ENCODE measurements at places on chromosomes 12 and 14.

DNA sequence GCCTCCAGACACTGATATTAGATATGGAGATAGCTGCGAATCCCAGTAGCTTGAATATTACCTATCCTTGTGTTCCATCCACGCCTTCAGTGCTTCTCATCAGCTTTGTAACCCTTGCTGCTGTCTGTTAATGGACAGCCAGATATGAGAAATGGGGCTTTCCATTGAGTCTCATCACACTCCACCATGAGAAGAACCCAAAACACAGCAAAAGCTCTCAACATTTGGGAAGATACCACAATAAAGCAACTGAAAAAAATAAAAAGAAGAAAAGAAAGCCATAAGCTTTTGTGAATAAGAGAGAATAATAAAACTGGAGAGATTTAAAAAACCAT, 225.4 kb downstream of the GALC start:
- no peak for DNase-seq

DNA sequence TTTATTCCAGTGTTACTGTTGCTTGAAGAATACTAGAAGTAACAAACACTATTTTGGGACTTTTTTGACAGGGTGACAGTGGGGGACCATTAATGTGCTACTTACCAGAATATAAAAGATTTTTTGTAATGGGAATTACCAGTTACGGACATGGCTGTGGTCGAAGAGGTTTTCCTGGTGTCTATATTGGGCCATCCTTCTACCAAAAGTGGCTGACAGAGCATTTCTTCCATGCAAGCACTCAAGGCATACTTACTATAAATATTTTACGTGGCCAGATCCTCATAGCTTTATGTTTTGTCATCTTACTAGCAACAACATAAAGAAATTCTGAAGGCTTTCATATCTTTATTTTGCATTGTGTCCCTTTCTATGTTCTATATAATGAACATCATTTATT, 44.5 kb downstream of the TMPRSS12 start:
- DNase-seq: no peak

DNA sequence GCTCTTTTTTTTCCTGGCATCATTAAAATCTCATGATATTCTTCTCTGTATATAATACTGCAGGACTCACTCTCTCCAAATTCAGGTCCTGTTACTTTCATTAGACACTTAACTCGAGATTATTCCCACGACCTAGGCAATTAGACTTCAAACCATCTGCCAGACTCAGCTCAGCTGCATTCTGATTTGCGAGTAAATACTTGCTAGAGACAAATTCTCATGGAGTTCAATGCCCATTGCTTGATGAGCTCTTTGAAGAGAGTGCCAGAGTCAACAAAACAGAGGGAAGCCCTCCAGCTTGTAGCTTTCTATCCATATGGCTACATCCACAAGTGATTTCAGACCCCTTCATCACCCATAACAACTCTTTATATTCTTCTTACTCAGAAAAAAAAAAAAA, 88.3 kb downstream of the GTF2A1 start:
- DNase-seq: no peak

DNA sequence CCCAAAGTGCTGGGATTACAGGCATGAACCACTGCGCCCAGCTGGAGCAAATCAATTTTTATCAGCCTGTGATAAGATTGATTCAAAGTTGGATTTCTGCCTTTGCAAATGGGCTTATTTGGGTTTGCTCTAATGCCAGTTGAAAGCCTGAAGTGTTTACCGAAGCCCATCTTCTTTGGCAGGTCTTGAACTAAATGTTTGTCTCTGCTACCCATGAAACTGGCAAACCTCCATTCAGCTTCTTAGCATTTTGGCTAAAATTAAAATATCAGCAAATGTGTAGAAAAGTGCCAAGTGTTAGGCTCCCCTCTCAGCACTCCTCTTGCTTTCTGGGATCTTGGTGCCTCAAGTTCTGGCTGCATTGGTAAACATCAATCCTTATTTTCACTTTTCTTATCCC, 61.5 kb downstream of the MGAT4C start:
- no peak for DNase-seq

GRCh38 chr12:113831016-113831415, 135.1 kb downstream of the RBM19 start:
- DNase-seq: no peak

DNA sequence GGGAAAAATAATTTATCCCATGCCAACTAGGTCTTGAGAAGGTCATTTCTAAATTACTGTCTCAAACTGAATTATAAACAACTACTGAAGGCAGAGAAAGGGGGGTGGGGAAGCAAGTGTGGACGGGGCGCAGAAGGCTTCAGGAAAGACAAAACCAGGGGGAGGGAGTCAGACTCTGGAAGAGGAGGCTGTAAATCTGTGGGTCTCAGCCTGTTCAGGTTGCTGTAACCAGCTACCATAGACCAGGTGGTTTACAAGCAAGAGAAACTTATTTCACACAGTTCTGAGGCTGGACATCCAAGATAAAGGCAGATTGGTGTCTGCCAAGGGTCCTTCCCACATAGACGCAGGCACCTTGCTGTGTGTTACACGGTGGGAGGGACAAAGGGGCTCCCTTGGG, 39.9 kb upstream of the FZD10 start:
- DNase-seq: no peak

DNA sequence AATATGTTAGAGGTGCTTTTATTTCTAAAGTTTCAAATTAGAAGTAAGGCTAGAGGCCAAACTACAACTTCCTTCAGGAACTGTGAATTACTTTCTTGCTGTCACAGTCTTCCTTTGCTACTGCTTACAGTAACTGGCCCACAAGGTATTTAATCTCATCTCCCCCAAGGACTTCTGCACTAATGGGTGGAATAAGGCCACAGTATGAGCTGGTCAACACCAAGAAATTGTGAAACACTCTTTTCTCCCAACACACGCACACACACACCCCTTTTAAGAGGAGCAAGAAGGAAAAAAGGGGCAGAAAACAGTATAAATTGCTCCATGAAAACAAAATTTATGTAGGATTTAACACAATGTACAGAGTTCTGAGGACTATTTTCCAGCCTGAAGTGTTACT, 45.6 kb downstream of the SCAF11 start:
- DNase-seq: no peak

DNA sequence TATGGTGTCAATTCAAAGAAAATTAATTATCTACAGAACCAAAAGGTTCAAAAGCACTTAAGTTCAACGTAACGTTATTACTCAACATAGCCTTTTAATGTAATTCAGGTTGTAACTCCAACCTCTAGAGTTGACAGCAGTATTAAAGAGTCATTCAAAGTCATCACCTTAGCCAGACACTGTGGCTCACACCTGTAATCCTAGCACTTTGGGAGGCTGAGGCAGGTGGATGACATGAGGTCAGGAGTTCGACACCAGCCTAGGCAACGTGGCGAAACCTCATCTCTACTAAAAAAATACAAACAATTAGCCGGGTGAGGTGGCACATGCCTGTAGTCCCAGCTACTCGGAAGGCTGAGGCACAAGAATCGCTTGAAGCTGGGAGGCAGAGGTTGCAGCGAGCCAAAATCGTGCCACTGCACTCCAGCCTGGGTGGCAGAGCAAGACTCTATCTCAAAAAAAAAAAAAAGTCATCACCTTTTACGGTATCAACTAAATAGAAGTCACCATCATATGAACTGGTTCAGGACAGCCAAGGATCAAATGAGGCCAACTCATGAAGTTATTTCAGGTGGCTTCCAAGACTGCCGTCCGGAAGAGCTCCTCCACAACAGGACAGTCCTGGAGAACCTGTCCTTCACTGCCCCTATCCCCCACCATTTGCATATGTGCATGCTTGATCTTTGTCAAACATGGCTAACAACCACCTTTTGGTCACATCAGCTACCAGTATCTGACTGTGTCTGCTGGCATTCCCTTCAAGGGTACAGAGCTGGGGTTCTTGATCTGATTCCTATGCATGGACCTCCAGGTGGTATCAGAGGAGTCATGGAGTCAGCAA, 4.2 kb downstream of the PPTC7 start:
- no peak for DNase-seq

- DNase-seq: no peak
Observed at GRCh38 chr12:63037746-63038712, 103.1 kb upstream of the PPM1H start.

- no peak for DNase-seq
Observed at GRCh38 chr12:53659011-53659551, 16.8 kb downstream of the ATP5MC2 start.

GRCh38 chr12:120468325-120468820, 1.2 kb downstream of the SRSF9 start:
- DNase-seq: peak; percentile 41

DNA sequence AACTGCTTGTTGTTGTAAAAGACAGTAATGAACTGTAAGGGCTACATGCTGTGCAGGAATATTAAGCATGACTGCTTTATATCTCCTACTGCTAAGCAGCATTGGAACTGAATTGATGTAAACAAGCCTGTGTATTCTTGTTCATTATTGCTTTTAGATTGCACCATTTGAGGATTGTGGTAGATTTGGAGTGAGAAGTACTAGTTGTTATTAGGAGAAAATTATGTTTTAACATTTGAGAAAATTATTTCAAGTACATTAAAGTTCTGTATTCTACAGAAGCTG, 212.7 kb downstream of the ERC1 start:
- no peak for DNase-seq

GRCh38 chr12:80702889-80703805, 4.3 kb upstream of the MYF6 start:
- no peak for DNase-seq

GRCh38 chr12:92757597-92758121, 54.9 kb downstream of the PLEKHG7 start:
- DNase-seq: no peak

GRCh38 chr14:74238974-74239847, at the start of gene VSX2:
Gene VSX2, plus strand, starts transcription at chr14:74239449. Its CDS starts 113 bp downstream, at chr14:74239562.
- no peak for DNase-seq

- no peak for DNase-seq
Observed at GRCh38 chr12:581321-581720, 81.9 kb downstream of the NINJ2 start.

- no peak for DNase-seq
Observed at GRCh38 chr14:37894463-37894862, 299.0 kb downstream of the TTC6 start.

DNA sequence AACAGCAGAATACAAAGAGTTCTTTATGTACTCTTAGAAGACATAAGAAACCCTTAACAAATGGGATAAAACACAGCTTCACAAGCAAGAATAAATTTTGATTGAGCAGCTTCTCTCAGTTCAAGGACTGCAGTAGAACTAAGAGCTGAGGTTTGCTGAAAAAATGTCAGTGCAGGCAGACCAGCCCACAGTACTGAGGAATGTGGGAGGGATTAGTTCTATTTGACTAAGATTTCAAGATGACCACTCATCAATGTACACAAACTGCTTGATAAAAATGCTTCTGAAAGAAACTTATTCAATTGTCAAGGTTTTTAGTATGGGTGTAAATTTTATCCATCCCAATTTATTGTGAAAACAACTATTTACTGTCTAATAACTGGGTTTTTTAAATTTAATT, 138.4 kb downstream of the SEC23A start:
- DNase-seq: no peak

GRCh38 chr12:121357331-121357730, 5.1 kb upstream of the ANAPC5 start:
- DNase-seq: no peak

DNA sequence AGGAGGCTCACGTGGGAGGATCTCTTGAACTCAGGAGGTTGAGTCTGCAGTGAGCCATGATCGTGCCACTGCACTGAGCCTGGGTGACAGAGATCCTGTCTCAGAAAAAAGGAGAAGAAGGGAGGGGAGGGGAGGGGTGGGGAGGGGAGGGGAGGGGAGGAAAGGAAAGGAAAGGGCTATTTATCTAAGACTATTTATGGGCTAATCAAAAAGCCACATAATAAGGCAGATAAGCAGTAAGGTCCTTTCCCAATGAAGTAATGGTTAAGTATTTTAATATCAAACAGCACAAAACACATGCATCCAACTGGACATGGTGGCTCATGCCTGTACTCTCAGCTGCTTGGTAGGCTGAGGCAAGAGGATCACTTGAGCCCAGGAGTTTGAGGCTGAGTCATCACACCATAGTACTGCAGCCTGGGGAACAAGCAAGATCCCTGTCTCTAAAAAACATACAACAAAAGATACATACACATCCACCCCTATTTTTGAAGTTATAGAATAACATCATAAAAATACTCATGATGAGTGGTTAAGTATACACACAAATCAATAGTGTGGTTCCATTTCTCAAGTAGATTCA, 9.7 kb downstream of the PAWR start:
- DNase-seq: no peak

GRCh38 chr14:94885481-94886155, 115.7 kb upstream of the GSC start:
- no peak for DNase-seq

- no peak for DNase-seq
Observed at GRCh38 chr14:61570549-61571290, 124.6 kb upstream of the HIF1A start.

GRCh38 chr12:48818831-48819590, 715 bp downstream of the CACNB3 start:
- no peak for DNase-seq

- no peak for DNase-seq
Observed at GRCh38 chr14:78566026-78566858, 396.1 kb downstream of the NRXN3 start.

DNA sequence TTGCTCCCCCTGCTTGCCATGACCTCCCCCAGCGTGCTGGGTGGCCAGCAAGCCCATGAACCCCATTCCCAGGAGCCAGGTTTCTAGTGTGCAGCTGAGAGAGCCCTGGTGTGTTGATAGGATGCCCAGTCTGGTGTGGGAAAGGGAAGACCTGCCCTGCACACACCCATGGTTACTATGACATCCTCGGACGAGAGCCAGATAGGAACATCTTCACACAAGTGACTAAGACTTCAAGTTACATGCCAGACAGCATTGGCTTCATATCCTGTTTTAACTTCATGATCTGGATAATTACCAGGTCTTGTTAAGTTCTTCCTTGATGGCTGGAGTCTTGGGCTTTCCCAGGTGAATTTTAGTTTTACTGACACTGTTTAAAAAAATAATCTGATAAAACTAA, 196.6 kb upstream of the EGLN3 start:
- DNase-seq: no peak

DNA sequence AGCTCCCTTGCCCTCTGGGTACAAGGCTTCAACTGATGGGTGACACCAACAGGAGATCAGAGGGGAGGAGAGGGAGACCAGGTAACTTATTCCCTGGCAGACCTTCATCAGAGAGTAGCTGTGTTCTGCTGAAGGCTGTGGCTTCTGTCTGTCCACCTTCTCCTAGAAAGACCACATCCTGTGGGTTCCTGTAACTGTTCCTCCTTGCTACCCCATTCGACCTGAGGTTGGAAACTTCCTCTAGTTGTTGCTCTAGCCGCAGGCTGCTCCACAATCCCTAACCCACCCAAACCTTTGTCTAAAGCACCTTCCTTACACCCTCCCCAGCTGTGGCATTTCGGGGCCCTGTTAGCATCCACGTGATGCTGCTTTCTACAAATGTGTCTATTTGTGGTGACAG, 454.2 kb downstream of the DPF3 start:
- DNase-seq: no peak

- no peak for DNase-seq
Observed at GRCh38 chr14:45070215-45070614, 13.7 kb upstream of the PRPF39 start.

DNA sequence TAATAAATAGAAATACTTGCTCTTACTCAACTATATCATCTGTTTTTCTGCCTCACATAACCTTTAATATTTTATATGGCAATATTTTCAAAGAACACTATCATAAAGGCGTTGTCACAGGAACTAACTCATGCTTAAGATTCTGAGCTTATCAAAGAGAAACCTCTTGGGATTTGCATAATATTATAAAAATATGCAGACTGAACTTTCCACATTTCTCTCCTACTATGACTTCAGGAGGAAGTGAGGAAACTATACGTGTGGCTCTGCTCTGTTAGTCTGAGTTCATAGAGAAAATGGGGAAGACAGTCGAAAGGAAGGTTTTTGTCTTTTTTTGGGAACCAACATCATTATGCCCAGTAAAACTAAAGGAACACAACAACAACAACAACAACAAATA, 124.7 kb downstream of the GARIN6 start:
- DNase-seq: no peak
